ENCODE measurements at places on chromosomes 6 and 20. TPM values are rescaled to one million over a fixed set of nuclear protein-coding genes. Genes with fewer than 3 reads are reported as not detected.

ADAM33 gene
- 1.2 TPM for total RNA-seq

MRAP2 gene
- total RNA-seq, result 3.7 TPM

DEF6 gene
- 1.3 TPM for total RNA-seq

ARG1 gene
- total RNA-seq, result not detected

SEMG1 gene
- not detected for total RNA-seq

SOBP gene
- 11.6 TPM for total RNA-seq

ULBP2 gene
- 12.5 TPM for total RNA-seq

ITPA gene
- total RNA-seq, result 53.7 TPM

COL10A1 gene
- not detected for total RNA-seq

GABRR1 gene
- not detected for total RNA-seq

KCNK16 gene
- total RNA-seq, result not detected

LPA gene
- total RNA-seq, result under 0.01 TPM

TSBP1 gene
- total RNA-seq, result not detected

SIRPA gene
- total RNA-seq, result 9.9 TPM

TREM1 gene
- 0.19 TPM for total RNA-seq

CDH4 gene
- total RNA-seq, result 0.28 TPM

TP53INP2 gene
- total RNA-seq, result 1.2 TPM

PPIL6 gene
- total RNA-seq, result 6.5 TPM

CLPSL1 gene
- not detected for total RNA-seq

HLA-DRA gene
- total RNA-seq, result 0.38 TPM

ASXL1 gene
- total RNA-seq, result 35.5 TPM

CFAP206 gene
- total RNA-seq, result 1.4 TPM

NNAT gene
- total RNA-seq, result 0.19 TPM

MYLIP gene
- total RNA-seq, result 13.6 TPM

DEFB124 gene
- total RNA-seq, result not detected

PRSS16 gene
- 0.19 TPM for total RNA-seq

GNL1 gene
- total RNA-seq, result 52.1 TPM

PHACTR1 gene
- total RNA-seq, result 0.19 TPM

SLPI gene
- not detected for total RNA-seq

KCNK15 gene
- 0.19 TPM for total RNA-seq

RHAG gene
- not detected for total RNA-seq

RAMACL gene
- 0.38 TPM for total RNA-seq

CTCFL gene
- total RNA-seq, result not detected

MYT1 gene
- not detected for total RNA-seq

PPIL1 gene
- 23.4 TPM for total RNA-seq

PAK5 gene
- not detected for total RNA-seq

GHRH gene
- not detected for total RNA-seq
